ENCODE measurements at places on chromosomes 11 and 22.

- DNase-seq, result peak; percentile 50
These were observed 673 bp upstream of the MYO7A start for GRCh38 chr11:77127235-77127911.

DNA sequence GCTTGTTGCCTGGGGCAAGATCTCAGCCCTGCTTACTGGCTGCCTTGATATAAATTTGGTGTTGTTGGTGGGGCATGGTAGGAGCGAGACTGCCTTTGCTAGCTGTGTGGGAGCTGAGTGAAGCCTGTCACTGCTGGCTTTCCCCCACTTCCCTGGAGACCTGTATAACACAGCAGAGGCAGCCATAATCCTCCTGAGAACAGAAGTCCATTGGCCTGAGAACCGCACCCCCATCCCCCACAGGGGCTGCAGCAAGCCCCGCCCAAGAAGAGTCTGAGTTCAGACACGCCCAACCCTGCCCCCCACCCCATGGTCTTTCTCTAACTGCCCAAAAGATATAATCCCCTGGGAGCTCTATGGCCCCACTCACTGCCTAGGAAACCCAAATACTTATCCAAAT lies 39.2 kb upstream of the ARHGAP42 start:
- no peak for DNase-seq

DNA sequence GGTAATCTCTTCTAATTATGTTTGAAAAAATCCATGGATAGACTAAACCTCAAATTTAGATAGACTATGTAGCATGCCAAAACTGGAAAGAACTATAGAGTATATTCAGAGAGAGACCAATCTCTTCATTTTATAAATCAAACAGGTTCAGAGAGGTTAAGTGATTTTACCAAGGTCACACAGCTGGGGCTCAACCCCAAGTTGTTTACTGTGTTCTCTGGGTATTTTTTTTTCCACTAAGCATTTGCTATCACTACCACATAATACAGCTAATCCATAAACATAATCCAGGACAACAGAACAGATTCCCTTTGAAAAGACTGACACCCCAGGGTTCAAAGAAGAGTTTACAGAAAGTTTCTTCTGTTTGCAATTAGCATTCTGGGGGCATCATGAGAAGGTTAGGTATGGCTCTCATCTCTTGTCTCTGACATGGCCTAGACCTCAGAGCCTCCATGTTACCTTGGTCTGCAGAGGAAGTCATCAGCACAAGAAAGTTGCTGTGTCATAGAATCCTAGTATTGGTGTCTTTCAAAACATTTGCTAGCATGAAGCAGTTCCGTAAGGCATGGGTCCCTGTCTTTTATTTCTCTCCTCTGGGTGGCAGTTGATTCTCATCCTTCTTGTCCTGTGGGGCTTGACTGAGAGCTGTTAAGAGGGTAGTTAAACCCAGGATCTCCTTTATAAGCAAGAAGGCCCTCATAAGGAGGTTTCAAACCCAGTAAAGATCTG lies 94.5 kb upstream of the HSD17B12 start:
- no peak for DNase-seq

- DNase-seq, result no peak
These were observed 557.1 kb upstream of the CADM1 start for GRCh38 chr11:116061322-116061721.

GRCh38 chr11:35518766-35519165 lies 6.7 kb downstream of the PAMR1 start:
- DNase-seq, result no peak
